Astrocyte of the hippocampus (primary cell): ENCODE measurements at places on chromosomes 7 and 10.
A peak's percentile ranks its signal among the peaks of the same experiment; 100 is the strongest.

DNA sequence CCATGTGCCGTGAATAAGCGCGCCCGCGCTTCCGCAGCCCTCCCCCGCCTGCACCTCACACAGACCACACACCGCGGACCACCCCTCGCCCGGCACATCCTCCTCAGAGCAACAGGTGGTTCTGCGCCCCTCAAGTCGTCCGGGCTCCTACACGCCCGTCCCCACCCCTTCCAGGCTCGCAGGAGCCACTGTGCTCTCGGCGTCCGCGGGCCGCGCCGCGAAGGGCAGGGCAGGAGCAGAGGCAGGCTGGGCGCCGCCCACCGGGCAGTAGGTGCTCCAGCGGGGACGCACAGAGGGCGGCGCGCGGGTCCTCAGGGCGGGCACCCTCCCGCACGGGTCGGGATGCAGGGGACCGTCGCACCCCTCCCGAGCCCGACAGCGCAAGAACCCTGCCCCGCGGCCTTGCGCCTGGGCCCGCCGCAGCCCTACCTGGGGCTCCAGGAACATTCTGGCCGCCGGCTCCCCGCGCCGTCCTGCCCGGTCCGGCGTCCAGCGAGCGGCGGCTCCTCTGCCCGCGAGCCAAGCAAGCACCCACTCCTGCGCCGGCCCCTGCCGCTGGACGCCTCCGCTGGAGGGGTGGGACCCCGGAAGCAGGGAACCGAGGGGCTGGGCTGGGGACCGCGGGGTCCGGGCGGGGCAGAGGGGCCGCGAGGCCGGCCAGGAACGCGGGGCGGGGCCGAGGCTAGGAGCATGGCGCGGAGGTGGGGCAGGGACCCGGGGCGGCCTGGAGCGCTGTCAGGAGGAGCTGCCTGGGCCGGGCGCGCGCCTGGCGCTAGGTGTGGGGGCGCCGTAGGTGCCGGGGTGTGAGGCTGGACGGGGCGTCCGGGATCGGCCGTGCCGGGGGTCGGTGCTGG is 37.4 kb downstream of the RASGEF1A start:
- DNase-seq = peak; percentile 37

DNA sequence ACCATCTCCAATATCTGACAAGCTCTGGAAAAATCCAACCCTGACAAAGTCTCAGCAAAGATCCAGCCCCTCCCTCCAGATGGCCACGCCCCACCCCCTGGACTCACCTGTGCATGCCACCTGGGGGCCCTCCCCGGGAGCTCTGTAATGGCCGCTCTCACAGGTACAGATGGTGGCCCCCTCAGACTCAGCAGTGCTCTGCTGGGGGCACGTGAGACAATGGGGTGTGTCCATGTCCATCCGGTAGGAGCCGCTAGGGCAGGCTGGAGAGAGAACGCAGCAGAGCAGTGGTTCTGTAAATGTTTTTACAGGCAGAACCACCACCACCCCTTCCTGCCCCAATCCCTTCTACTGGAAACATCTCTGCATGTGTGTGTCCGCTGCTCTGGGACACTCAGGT is 9.5 kb downstream of the EPHA1 start:
- DNase-seq = no peak

GRCh38 chr7:134022286-134022911 is 104.7 kb upstream of the LRGUK start:
- DNase-seq = peak; percentile 24

DNA sequence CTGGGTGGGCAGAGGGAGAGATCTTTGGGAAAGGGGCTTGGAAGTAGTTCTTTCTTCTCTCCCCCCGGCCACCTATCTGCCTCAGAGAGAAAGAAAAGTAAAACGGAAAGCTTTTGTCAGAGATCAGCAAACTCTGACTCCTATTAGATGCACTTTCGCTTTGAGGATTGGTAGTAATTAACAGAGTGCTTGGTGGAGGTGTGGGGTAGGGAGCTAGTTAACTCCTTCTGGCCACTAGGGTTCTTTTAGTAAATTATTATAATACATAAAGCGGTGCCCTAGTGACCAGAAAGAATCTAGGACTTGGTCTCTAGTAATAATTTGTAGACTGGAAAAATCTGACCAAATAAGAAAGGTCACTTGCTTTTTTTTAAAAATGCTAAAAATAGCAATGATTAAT is 54.6 kb downstream of the CPVL start:
- peak; percentile 27 for DNase-seq

DNA sequence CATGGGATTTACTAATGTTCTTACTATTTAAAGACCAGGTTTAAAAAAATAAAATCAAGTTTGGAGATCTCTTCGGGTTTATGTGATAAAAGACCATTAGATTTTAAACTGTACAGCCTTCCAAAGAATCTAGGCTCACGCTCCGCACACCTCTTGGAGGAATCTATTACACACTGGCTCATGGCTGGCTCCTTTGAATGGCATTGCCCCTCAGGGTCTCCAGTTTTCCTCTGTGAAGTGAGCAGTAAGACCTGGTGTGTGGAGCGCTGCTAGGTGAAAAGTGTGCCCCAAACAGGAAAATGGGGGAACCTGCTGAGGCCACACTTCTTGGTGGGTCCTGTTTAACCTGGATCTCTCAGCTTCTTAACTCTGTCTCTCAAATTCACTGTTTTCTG is 142.3 kb downstream of the KAT6B start:
- DNase-seq = no peak

DNA sequence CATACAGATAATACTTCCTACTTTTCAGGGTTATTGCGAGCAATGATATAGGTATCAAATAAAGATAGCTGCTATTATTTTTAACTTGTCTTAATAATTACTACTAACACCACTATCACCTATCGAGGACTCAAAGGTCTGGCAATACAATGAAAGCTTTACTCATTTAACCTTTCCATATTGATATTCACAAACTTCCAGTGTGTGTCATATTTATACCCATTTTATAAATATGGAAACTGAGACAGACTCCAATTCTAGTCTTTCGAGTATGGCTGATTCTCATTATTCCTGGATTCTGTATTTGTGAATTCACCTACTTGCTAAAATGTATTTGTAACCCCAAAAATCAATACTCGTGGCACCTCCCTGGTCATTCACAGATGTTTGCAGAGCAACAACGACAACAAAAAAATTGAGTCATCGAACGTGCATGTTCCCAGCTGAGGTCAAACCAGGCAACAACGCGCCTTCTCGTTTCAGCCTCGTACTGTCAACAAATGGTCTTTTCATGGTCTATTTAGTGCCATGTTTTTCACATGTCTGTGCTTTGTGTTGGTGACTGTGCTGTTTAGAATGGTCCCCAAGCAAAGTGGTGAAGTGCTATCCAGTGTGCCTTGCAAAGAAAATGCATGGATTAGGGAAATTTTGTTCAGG is 51.7 kb downstream of the SMURF1 start:
- DNase-seq = no peak

GRCh38 chr10:95445837-95446486 is 115.2 kb downstream of the SORBS1 start:
- peak; percentile 90 for DNase-seq

GRCh38 chr10:106931159-106931852 is 233.2 kb downstream of the SORCS1 start:
- no peak for DNase-seq
